ENCODE measurements at places on chromosomes 4 and X. TPM values are rescaled to one million over a fixed set of nuclear protein-coding genes. Genes with fewer than 3 reads are reported as not detected.

DNA sequence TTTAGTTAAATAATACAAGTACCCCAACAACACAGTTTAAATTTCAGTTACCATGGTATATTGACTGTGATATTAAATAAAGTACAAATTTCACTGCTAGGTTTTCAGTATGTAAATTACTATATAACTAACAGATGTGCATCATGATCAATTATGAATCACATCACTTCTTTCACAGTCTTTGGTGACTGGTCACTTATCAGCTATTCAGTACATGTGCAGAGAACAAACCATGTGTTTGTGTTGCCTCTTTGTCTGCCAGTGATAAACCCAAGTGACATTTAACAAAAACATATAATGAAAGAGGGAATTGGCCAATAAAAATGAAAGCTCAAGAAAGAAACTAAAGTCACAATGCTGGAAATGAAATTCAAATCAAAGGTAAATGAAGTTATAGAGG lies 249.3 kb downstream of the CHIC1 start:
- H3K4me1 ChIP-seq: no peaks in the 10 kb centered on the region
- no peaks in the 10 kb centered on the region for H3K36me3 ChIP-seq
- H3K27ac ChIP-seq: no peak overlapping the region
- H3K27me3 ChIP-seq: no peaks in the 10 kb centered on the region
- DNase-seq: no peak
- H3K4me3 ChIP-seq: no peak overlapping the region

DNA sequence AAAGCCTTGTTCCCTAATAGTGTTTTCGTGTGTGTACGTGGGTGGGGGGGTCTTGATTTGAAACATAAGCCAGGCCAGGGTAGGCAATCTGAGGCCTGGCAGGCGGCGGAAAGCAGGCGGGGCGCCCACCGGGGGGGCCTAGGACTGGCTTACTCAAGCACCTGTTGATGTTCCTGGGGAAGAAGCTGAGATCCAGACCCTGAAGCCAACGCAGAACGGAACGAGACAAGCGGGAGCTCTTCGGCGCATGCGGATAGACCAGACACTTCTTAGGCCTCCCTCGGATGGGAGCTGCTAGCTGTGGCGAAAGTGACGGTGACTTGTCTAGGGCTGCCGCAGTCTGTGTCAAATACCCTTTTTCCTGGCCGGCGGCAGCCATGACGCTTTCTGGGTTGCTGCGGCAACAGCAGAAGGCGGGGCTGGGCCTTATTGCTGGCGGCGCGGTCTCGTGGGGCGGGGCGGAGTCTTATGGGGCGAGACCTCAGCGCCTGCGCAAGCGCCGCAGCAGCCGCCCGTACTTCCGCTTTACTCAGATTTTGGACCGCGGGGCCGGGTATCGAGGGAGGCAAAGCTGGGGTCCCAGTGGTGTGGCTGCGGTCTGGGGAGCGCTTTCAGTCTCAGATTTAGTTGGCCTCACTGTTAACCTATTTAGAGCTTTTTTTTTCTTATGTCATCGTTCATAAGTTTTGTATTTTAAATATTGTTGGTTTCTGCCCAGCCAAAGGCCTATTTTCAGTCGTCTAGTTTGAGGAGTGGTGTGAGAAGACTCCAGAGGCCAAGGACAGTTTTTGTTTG lies at the start of gene SPATA4:
TSS of gene SPATA4 (minus strand) at position 402 of the 795 bp plus-strand sequence. CDS start at position 379, 23 bp downstream.
- peak; percentile 98 for DNase-seq
- H3K4me3 ChIP-seq: peak within 1 kb of the TSS; percentile 74
- no peaks in the 10 kb centered on the region for H3K27me3 ChIP-seq
- no peaks in the 10 kb centered on the region for H3K4me1 ChIP-seq

- no peak overlapping the region for H3K27ac ChIP-seq
- peak; percentile 76 for DNase-seq
- peaks cover 14% of the 10 kb centered on the region for H3K4me1 ChIP-seq
- H3K27me3 ChIP-seq: no peaks in the 10 kb centered on the region
- peak overlapping the region; percentile 35 for H3K4me3 ChIP-seq
- H3K36me3 ChIP-seq: no peaks in the 10 kb centered on the region
Measured at GRCh38 chr4:184097241-184097605, 120.5 kb downstream of the ENPP6 start.

- H3K4me1 ChIP-seq: no peaks in the 10 kb centered on the region
- H3K27me3 ChIP-seq: no peaks in the 10 kb centered on the region
- H3K27ac ChIP-seq: no peak overlapping the region
- DNase-seq: no peak
Measured at GRCh38 chr4:150244600-150244999, 166.4 kb downstream of the DCLK2 start.

Gene KLB
- total RNA-seq: 0.87 TPM

Data from upper lobe of right lung (tissue), 1 donor.